ENCODE measurements at places on chromosomes 5 and 9.

- no peak for DNase-seq
Observed at GRCh38 chr9:128475867-128476266, 20.1 kb downstream of the ODF2 start.

DNA sequence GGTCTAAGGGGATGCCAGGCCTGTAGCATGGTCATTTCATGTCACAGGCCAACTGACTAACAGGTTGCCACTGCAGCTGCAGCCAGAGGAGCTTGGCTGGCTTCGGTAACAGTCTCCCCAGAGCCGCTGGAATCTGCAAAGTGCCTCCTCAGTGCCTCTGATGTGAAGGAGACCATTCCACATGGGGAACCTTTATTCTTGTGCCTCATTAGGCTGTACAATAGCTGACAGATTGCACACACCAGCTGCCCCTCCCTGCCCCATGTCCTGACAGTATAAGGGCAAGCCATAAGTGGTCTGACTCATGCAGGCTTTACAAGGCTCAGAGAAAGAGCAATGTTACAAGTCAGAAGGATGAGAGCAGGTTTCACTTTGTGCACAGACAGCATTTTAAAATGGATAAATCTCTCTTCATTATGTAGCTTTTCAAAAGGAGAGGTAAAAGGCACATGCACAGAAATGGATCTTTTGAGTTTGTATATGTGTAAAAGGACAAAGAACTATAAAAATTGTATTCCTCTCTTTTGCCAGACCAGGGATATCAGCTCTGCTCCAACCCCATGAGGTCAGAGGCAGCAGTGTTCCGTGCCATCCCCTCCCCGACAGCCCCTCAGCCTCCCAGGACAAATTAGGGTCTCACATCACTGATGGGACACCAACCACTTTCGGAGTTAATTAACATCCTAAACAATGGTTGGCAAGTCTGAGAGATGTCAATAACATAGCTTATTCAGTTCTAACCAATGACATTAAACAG lies 467.8 kb downstream of the TMEM232 start:
- no peak for DNase-seq

GRCh38 chr9:81499021-81499454 lies 190.3 kb downstream of the TLE1 start:
- no peak for DNase-seq

- DNase-seq, result no peak
Observed at GRCh38 chr9:93134740-93135444, 841 bp upstream of the NINJ1 start.

DNA sequence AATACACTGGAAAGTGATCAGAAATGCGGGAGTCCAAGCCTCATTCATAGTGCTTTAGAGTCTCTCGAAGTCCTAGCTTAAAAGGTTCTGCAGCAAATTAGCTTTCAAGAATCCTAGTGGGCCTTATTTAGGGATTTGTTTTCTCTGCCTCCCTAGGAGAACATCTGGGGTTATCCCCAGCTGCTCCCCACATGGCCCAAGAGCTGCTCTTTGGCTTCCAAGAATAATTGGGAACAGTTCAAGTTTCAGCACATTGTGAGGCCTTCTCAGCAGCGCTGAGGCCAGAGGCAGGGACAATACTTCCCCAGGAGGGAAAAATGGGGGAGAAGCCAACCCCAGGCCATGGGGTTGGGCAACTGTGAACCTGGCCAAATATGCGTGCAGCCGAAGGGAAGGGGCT lies 108.7 kb downstream of the LIFR start:
- no peak for DNase-seq

- no peak for DNase-seq
Observed at GRCh38 chr5:36877667-36878391, 1.3 kb downstream of the NIPBL start.

- no peak for DNase-seq
Observed at GRCh38 chr5:138945421-138946240, 70.5 kb upstream of the LRRTM2 start.

DNA sequence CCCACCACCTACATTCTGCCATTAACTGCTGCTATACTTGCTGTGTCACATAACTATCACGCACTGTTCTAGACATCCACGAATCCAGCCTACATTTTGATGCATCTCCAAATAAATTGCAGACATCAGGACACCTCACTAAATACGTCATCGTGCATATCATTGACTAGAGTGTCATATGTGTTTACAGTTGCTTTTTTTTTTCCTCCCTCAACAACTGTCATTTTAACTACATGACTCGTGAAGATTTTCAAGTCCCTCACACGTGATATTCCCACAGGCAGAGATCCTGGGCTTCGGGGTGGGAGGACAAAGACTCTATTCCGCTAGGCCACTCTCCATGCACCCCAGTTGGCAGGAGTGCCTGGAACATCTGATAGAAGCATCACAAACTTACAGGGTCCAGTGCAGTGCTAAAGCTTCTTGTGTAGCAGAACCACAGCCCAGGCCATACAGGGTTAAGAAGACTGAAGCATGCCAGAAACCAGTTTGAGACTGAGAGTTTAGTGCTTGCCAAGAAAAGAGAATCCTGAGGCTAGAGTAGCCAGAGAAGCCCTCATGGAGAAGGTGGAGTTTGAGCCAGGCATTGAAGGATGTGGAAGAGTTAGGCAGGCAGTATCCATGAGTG lies 1.1 kb downstream of the PCYOX1L start:
- no peak for DNase-seq

DNA sequence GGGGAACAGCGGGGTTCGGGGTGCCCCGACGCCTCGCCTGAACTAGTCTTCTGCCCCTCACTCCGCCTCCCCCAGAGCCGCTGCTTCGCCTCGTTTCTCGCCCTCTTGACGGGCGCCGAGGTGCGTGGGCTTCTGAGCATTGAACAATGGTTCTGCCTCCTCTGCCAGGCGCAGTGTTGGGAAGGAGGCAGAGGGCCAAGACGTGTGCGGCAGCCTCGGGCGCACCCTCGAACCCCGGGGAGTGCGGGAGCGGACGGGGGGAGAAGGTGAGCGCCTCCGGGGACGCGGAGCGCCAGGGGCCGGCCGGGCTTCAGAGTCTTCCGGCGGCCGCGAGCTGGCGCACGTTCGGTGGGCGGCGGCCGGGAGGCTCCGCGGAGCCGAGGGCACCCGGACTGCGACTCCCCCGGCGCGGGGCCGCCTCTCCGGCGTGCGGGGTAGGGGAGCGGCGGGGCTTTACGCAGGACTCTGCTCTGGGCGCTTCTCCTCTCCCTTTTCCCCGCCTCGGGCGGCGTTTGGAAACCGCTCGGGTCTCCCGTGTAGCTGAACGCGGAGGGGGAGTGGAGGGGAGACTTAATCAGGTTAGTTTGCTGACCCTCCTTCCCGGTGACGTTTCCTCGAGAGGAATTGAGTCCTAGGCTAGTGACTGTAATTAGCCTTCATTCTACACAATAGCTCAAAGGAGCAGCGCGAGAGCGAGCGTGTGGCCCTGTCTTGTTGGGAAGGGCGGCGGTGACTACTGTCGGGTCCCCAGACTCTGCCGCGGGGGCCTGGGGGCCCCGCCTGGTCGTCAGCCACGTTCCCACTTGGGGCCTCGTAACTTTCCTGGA lies 1.1 kb downstream of the VLDLR start:
- peak; percentile 34 for DNase-seq

DNA sequence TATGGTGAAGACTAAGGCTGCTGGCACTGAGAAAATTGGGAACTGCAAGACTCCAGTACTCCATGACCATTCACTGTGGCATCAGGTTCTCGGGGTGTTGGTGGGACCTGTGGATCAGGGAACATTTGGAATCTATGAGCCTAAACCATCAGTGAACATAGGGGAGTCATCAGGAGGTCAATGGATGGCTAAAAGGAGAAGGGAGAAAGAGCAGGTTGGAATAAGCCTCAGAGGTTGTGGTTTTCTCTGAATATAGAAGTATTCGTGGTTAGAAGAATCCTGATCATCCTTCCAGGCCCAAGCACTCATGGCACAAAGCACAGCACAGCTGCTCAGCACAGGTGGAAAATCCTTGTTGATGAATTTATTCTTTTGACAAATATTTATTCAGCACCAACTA lies 156.6 kb downstream of the SEMA6A start:
- DNase-seq, result no peak

DNA sequence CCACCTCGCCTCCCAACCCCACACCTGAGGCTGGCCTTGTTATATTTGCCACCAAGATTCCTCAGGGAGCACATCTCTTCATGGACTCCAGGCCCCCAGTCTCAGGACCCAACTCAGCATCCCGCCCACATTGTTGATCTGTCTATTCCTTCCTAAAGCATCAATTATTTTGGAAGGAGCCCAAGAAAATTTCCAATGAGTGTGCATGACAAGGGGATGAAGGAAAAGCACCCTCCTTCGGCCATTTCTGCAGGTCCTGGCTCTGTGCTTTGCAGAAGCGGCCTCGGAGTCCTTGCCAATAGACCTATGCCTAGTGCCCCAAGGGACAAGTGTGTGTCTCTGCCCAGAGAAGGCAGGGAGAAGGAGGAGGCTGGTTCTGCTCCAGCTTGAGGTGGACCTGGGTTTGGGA lies 273.2 kb downstream of the GADD45G start:
- DNase-seq, result no peak

DNA sequence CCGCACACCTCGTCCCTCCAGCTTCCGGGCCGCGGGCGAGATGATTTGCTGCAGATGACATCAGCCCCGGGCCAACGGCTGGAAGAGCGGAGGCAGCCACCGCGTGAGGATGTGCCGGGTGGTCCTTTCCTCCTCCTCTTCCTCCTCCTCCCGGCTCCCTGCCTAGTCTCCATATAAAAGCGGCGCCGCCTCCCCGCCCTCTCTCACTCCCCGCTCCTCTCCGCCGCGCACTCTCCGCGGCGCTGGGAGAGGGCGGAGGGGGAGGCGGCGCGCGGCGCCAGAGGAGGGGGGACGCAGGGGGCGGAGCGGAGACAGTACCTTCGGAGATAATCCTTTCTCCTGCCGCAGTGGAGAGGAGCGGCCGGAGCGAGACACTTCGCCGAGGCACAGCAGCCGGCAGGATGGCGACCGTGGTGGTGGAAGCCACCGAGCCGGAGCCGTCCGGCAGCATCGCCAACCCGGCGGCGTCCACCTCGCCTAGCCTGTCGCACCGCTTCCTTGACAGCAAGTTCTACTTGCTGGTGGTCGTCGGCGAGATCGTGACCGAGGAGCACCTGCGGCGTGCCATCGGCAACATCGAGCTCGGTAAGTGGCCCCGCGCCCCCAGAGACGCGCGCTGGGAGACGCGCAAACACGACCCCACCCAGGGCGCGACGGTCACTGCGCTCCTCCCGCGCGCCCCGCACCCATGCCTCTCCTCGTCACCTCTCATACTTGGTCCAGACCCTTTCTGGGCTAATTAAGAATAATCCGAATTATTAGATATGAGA lies at the start of gene MAP1B:
Gene MAP1B (plus strand): TSS at position 345 of the 770 bp plus-strand sequence. CDS start 57 bp downstream, at position 402.
- DNase-seq, result peak; percentile 15

DNA sequence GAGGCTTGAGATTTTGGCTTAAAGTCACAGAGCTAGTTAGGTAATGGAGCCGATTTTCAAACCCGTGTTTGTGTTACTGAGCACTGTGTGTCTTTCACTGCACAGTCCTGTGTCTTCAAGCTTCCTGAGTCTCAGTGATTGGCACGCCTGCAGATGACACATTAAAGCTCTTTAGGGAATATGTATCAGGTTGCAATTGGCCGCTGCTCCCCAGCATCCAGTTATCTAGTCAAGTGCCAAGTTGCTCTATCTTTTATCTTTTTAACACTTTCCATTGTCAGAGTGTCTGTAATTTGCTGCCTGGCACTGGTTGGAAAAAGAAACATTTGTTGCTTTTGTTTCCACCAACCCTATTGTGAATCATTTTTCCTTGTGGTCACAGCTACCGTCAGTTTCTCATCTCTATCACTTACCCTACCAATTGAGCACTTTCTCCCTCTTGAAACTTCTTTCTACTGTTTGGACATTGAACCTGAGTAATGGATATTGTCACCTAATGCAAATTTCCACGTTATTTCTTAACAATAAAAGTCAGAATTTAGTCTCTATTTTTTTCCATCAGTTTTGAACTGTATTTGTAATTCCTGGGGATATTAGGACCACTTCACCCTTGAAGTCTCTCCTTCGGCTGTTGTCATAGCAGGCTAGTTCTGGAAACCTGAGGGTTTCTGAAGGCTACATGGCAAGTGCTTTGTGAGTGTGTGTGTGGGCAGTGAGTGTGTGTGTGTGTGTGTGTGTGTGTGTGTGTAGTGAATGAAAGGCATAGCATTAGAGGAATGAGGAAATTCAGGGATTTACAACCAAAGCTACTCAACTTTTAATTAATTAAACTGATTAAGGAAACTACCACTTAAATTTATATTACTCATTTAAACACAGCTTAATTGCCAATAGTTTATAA lies 274.3 kb downstream of the ISL1 start:
- DNase-seq, result no peak

DNA sequence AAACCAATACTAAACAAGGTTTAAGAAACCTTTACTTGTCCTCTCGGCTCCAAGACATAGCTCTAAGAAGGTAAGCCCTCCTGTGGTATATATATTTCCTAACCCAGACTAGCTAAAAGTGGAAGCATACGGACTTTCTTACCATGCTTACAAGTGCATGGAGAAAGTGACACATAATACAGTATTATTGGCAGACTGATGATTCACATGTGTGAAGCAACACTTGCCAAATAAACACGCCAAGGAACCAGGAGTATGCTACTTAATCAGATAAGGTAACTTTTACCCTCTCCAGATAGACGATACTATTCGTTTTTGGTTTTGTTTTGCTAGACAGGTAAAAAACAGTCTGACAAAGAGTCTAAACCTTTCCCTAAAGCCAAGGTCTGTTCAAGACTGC lies 264.1 kb downstream of the MLLT3 start:
- DNase-seq, result peak; percentile 20

- DNase-seq, result no peak
Observed at GRCh38 chr9:23855873-23856604, 30.0 kb upstream of the ELAVL2 start.

GRCh38 chr9:124291801-124292396 lies 34.1 kb downstream of the NEK6 start:
- peak; percentile 75 for DNase-seq

GRCh38 chr9:125440411-125440810 lies 178.8 kb downstream of the GAPVD1 start:
- DNase-seq, result no peak

DNA sequence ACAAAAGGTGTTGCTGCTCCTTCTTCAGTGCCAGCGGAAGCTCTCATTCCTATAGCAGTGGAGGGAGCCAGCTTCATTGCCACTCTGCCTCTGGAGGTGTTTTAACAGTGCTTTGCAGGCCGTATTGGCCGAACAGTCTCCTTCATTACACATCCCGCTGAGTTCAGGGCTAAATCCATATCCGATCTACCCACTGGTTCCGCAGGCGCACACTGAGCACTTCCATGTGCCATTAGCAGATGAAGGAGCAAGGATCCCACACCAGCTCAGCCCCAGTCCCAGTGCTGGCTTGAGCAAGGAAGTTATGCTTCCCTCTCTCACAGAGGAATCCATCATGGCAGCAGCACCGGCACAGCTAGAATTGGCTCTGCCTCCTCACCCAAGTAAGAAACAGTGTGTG lies 121.2 kb upstream of the IRX2 start:
- no peak for DNase-seq
